NCI-H1436 treated with DMSO at 0.1 percent for 48 hours (cell line): ENCODE measurements at places on chromosomes 1 and 21.

GRCh38 chr1:153958961-153959260 lies 499 bp upstream of the CRTC2 start:
- DNase-seq = no peak

DNA sequence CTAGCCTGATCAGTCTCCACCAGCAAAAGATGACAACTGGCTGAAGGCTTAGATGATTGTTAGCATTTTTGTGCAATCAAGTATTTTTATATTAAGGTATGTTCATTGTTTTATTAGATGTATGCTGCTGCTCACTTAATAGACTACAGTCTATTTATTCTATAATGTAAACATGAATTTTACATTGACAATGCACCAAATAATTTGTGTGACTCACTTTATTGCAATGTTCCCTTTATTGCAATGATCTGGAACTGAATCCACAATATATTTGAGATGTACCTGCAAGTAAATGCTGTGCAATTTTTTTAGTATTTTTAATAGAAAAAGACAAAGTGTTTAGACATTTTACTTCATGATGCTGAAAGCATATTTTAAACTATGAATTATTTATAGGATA lies 896.5 kb downstream of the AMY1C start:
- DNase-seq = no peak

DNA sequence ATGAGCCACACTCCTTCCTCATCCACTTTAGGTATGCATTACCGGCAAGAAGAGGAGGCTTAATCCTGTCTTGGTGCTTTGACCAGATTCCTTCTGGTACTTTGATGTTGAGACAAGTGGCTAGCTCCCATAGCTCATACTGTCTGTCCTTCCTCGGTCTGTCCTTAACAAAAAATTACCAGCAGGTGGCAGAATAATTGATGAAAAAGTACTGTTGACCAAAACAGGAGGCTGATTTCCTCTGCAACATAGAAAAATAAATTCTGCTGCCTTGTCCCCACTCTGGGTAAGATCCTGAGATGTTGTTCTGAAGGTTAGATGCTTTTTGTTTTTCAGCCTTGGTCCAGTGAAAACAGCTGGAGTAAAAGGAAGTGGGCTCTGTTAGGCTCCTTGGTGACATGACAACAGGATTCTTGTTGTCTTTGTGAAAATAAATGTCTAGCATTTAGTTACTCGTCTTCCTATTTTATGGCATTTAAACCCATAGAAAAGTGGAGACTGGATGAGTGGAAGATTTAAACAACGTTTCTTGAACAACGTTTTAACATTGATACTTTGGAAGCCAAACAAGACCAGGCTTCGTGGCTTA lies 11.2 kb upstream of the HJV start:
- peak; percentile 2 for DNase-seq

DNA sequence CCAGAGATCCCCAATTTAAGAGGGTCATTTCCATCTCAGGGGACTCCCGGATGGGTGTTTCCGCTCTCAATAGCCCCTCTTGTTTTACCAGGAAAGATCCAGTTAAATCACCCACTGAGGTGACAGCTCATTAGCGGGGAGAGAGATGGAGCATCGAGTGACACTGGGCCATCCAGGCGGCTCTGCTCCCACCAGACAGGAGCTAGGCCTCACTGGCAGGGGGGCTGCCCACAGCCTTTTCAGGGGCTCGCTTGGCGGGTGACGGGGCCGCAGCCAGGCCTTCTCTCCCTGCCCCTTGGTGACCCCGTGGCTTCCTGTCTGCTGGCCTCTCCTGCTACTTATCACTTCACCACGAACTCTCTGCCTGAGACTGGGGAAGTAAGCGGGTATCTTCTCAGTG lies 26.7 kb upstream of the SPSB1 start:
- DNase-seq = no peak
